ENCODE measurements at places on chromosomes 6 and 20. TPM values are rescaled to one million over a fixed set of nuclear protein-coding genes. Genes with fewer than 3 reads are reported as not detected.

The GPR6 gene
- not detected for total RNA-seq

The RANBP9 gene
- 25.5 TPM for total RNA-seq

The CGA gene
- not detected for total RNA-seq

The ACAT2 gene
- 115 TPM for total RNA-seq

The TMC2 gene
- not detected for total RNA-seq

The EPHA7 gene
- 0.32 TPM for total RNA-seq

The KCNK16 gene
- not detected for total RNA-seq

The ARMH2 gene
- total RNA-seq: not detected

The ZNF133 gene
- 18.1 TPM for total RNA-seq

The ESF1 gene
- 13.8 TPM for total RNA-seq

The UNC5CL gene
- under 0.01 TPM for total RNA-seq

The PPP1R14C gene
- not detected for total RNA-seq

The TINAG gene
- not detected for total RNA-seq

The GHRH gene
- not detected for total RNA-seq

The ZNF184 gene
- 7.1 TPM for total RNA-seq

The ATAT1 gene
- 5.2 TPM for total RNA-seq

The CDS2 gene
- 20.9 TPM for total RNA-seq

The CLDN20 gene
- total RNA-seq: not detected

The RAD21L1 gene
- not detected for total RNA-seq

Data from fibroblast of villous mesenchyme (primary cell).